Psoas muscle (tissue), 8 donors: ENCODE measurements at places on chromosomes 6 and 20. TPM values are rescaled to one million over a fixed set of nuclear protein-coding genes. Genes with fewer than 3 reads are reported as not detected.

DNA sequence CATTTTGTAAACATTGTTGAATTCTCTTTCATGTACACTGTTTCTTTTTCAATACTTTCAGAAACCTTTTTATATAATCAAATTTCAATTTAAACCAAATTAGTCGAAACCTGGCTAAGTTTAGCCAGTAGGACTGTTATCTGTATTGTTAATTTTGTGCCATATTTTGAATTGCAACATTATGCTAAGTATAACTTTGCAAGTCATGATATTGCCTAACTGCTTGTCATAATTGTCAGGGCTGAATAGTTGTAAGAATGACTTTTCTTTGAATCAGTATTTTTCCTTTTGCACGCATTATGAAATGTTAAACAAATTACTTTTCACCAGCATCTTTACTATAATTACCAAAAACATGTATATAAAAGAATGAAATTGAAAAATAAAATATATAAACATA, 82.7 kb downstream of the SAMD3 start:
- H3K4me3 ChIP-seq: no peak overlapping the region
- H3K4me1 ChIP-seq: no peaks in the 10 kb centered on the region
- H3K27me3 ChIP-seq: no peaks in the 10 kb centered on the region
- DNase-seq: no peak
- no peaks in the 10 kb centered on the region for H3K36me3 ChIP-seq
- H3K27ac ChIP-seq: no peak overlapping the region

GRCh38 chr6:112927641-112928320, 580.7 kb downstream of the RFPL4B start:
- no peaks in the 10 kb centered on the region for H3K4me1 ChIP-seq
- no peaks in the 10 kb centered on the region for H3K36me3 ChIP-seq
- H3K27ac ChIP-seq: no peak overlapping the region
- no peaks in the 10 kb centered on the region for H3K27me3 ChIP-seq
- DNase-seq: no peak

Gene TNFRSF21
- 6.2 TPM for total RNA-seq

- no peak overlapping the region for H3K27ac ChIP-seq
- no peaks in the 10 kb centered on the region for H3K4me1 ChIP-seq
- no peaks in the 10 kb centered on the region for H3K36me3 ChIP-seq
- no peak for DNase-seq
These were observed 39.4 kb downstream of the BPIFB1 start for GRCh38 chr20:33322456-33322855.

DNA sequence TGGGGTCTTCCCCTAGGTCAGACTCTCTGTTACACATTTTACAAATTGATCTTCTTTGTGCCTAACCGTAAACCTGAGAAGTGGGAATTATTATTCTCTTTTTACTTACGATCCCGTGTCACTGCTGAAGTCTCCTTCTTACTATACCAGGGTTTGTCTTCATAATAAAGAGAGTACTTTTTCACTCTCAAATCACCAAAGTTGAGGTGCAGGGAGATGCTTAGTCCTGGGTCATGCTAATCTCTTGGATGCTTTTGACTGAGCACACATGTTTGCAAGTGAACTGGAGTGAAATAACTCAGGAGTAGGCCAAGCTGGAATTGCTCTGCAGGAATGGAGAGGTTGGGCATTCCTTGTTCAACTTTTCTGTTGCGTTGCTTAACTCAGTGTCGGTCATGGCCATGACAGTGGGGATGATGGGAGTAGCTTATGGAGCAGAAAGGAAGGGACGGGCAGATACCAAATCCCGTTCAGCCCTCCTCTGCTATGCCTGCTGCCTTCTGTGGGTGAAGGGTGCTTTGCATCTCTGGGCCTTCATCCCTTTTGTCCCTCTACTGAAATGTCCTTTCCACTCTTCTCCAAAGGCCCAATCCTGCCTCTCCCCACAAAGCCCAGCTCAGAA, 15.2 kb upstream of the TAGAP start:
- no peak overlapping the region for H3K27ac ChIP-seq
- H3K4me1 ChIP-seq: no peaks in the 10 kb centered on the region
- no peaks in the 10 kb centered on the region for H3K36me3 ChIP-seq
- H3K27me3 ChIP-seq: no peaks in the 10 kb centered on the region

DNA sequence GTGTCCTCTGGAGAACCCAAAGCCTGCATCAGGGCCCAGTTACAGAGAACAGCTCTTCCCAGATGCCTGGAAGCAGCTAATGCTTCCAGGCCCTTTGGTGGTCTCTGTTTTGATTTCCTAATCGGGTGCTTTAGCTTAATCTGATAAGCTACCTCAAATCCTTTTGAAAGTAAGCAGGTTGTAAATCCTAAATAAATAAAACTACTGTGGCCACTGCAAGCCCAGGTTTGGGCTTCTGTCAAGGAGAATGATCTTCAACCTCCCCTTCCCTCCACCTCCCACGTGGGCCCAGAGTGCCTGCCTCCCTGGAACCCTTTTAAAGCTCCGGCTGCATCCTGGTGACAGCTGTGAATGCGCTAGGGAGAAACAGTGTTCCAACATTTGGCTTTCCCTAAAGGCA, 25.2 kb upstream of the FYN start:
- no peak overlapping the region for H3K27ac ChIP-seq
- H3K36me3 ChIP-seq: no peaks in the 10 kb centered on the region
- H3K4me3 ChIP-seq: no peak overlapping the region
- no peak for DNase-seq

- H3K4me1 ChIP-seq: peaks cover 6% of the 10 kb centered on the region
- H3K36me3 ChIP-seq: no peaks in the 10 kb centered on the region
- H3K4me3 ChIP-seq: no peak overlapping the region
- DNase-seq: no peak
These were observed 39.3 kb upstream of the DSN1 start for GRCh38 chr20:36812594-36813463.

GRCh38 chr6:2854396-2854982, 12.8 kb upstream of the SERPINB1 start:
- no peaks in the 10 kb centered on the region for H3K27me3 ChIP-seq
- no peak for DNase-seq
- peak overlapping the region; percentile 62 for H3K4me3 ChIP-seq
- peaks cover 10% of the 10 kb centered on the region for H3K4me1 ChIP-seq
- peak overlapping the region; percentile 75 for H3K27ac ChIP-seq

- H3K4me1 ChIP-seq: peaks cover 24% of the 10 kb centered on the region
- H3K36me3 ChIP-seq: no peaks in the 10 kb centered on the region
- H3K4me3 ChIP-seq: peak overlapping the region; percentile 58
- H3K27ac ChIP-seq: no peak overlapping the region
These were observed 14.4 kb downstream of the FOXP4 start for GRCh38 chr6:41560431-41561192.

GRCh38 chr6:11917951-11918738, 94.0 kb upstream of the HIVEP1 start:
- no peak overlapping the region for H3K27ac ChIP-seq
- no peaks in the 10 kb centered on the region for H3K4me1 ChIP-seq
- H3K36me3 ChIP-seq: no peaks in the 10 kb centered on the region
- DNase-seq: no peak
- H3K27me3 ChIP-seq: no peaks in the 10 kb centered on the region

DNA sequence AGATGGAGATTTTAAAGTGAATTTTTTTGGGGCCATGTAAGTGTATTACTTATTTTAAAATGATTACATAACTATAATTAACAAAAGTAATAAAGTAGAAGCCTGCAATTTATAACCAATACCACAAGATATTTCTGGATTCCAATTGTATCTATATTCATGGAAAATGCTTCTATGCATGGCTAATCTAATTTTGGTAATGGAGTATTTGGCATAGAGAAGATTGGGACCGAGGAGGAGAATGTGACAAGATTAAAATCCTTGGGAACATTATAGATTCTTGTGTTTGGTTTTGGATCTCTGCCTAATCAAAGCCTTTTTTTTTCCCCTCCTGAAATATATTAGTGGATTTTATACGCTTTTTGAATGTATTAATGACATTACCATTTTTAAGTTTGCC, 12.9 kb upstream of the TMX4 start:
- no peak for DNase-seq
- H3K27ac ChIP-seq: no peak overlapping the region
- no peaks in the 10 kb centered on the region for H3K36me3 ChIP-seq
- no peak overlapping the region for H3K4me3 ChIP-seq
- H3K27me3 ChIP-seq: no peaks in the 10 kb centered on the region
- no peaks in the 10 kb centered on the region for H3K4me1 ChIP-seq

Gene PRL
- not detected for total RNA-seq

DNA sequence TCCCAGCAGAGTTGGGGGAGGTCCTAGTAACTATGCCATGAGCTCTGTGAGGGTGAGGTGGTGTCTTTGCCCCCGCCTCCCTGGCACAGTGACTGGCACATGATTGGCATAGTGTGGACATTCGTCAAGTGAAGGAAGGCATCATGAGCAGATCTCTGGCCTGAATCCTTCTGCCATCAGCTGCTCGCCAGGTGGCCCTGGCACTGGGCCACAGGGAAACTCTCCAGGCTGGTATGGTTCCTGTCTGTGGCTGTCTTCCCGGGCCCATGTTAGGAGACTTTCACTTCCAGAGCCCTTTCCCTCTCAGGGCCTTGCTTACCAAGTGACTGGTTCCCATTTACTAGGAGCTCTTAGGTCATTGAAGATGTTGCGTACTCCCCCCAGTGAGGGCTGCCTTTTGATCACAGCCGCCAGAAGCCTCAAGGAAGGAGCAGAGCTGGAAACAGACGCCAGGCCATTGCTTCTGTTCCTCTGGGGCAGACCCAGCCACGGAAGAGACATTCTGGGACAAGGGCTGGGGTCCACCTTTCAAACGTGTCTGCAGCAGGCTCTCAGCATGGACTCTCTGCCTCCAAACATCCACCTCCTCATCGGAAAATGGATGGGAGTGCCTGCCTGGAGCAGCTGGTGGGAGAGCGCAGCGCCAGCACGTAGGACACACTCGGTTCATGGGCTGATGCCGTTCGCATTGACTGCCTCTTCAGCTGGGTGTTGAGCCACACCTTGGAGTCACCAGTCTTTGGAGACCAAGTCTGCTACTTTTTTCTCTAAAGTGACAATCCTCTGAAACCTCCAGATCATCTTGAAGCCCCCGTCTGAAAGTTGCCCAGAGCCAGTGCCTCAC, 67.2 kb downstream of the PTPN1 start:
- H3K36me3 ChIP-seq: peaks cover 65% of the 10 kb centered on the region
- DNase-seq: peak; percentile 94
- peaks cover 48% of the 10 kb centered on the region for H3K4me1 ChIP-seq
- H3K27ac ChIP-seq: peak overlapping the region; percentile 92
- no peaks in the 10 kb centered on the region for H3K27me3 ChIP-seq

Gene BPIFB4
- total RNA-seq: not detected

DNA sequence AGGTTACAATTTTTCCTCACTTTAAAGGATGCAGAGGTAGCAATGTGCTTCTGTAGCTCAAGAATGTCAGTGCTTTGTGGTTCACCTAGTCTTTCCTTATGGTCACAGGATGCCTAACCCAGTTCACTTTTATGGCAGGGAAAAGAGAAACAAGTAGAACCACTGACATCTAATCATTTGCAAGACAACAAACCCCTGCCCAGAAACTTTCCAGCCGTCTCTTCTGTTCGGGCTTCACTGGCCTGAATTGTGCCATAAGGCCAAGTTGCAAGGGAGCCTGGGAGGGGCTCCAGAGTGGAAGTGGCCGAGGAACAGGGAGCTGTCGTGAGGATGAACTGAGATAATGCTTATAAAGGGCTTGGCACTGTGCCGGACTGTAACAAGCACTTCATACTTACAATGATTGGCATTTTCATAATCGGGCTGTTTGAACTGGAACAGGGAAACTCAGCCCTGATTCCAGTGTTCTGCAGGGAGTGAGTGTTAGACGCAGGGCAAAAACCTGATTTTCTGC, 212.6 kb downstream of the BCAS1 start:
- H3K27me3 ChIP-seq: no peaks in the 10 kb centered on the region
- H3K36me3 ChIP-seq: no peaks in the 10 kb centered on the region
- no peak overlapping the region for H3K4me3 ChIP-seq
- H3K4me1 ChIP-seq: no peaks in the 10 kb centered on the region
- DNase-seq: no peak
